ENCODE measurements at places on chromosomes 1 and 21.

- DNase-seq: peak; percentile 48
Observed at GRCh38 chr1:32878183-32878582, 7.5 kb upstream of the FNDC5 start.

DNA sequence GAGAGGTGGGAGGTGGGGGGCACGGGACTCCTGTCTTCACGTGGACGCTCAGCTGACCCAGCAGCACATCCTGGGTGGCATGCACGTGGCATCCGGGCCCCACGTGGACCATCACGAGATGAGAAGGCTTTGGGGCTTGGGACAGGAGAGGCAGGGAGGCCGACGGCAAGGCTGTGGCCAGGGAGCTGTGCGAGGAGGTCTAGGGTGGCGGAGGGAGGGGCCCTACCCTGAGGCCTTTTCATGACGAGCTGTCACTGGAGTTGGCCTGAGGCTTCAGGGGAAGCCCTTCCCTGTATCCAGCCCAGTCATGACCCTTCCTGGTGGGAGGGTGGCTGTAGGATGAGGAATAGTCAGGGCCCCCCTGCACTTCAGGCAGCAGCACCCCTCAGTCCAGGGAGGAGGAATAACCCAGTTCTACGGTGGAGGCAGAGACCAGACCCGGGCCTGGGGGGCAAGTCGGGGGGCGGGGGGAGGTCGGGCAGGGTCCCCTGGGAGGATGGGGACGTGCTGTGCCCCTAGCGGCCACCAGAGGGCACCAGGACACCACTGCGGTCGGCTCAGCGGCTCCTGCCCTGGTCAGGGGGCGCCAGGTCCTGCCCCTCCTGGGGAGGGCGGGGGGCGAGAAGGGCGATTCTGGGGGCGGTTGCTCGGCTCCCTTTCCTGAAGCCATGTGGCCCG lies 2.0 kb upstream of the PERM1 start:
- peak; percentile 19 for DNase-seq

DNA sequence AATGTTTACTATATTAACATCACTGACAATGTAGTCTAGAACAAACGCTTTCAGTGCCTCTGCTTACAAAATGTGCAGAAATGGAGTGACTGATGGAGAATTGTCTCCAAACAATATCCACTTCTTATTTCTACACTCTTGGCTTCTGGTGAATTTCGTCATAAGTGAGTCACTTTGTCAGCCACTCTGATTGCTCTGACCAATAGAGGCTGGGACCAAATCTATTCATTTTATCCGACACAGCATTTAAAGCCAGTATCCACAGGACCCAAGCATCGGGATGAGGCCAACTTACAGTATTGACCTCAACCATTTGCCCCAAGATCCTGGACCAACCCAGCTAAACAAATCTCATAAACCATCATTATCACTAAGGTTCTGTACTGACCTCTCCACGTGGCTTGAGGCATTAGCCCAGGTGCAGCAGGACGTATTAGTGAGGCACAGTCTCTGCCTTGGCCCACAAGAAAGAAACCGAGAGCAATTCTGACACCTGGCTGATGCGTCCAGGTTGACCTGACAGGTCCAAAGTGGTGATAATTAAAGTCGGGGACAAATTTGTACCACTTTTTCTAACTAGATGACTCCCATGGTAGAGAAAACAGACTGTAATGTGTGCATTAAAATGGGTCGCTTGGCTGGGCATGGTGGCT lies 53.3 kb upstream of the ERO1B start:
- no peak for DNase-seq

- no peak for DNase-seq
Observed at GRCh38 chr1:12029720-12030339, 10.5 kb downstream of the MIIP start.

GRCh38 chr1:57344265-57344664 lies 79.6 kb downstream of the DAB1 start:
- DNase-seq: no peak

- no peak for DNase-seq
Observed at GRCh38 chr1:33443080-33443704, 12.3 kb upstream of the PHC2 start.

- no peak for DNase-seq
Observed at GRCh38 chr1:196779093-196779492, 4.5 kb downstream of the CFHR3 start.

DNA sequence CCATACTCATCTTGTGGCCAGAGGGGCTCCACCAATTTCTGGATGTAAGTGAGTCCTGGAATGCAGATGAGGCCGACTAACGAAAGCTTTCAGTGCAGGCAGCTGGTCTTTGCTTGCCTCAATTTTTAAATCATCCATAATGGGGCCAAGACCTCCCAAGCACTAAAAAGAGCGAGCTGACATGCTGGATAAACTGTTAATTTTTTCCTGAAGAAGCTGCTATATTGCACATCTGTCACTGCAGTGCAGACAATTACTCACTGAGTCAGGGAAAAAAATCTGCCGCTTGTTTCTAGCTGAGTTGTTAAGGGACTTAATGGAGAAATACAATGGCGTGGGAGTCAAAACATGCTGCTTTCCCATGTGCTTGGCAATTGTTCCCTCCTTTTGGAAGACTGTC lies 205.5 kb downstream of the GPATCH2 start:
- DNase-seq: no peak

GRCh38 chr1:170241266-170241851 lies 95.6 kb downstream of the NTMT2 start:
- no peak for DNase-seq

Measured in NCI-H345 (cell line).